Spinal cord (tissue), 10 donors: ENCODE measurements at places on chromosomes 2 and 18.

- no peak for DNase-seq
- H3K27me3 ChIP-seq = no peaks in the 10 kb centered on the region
- H3K4me1 ChIP-seq = peaks cover 2% of the 10 kb centered on the region
- H3K36me3 ChIP-seq = no peaks in the 10 kb centered on the region
Observed at GRCh38 chr2:28437149-28437835, 44.6 kb downstream of the FOSL2 start.

DNA sequence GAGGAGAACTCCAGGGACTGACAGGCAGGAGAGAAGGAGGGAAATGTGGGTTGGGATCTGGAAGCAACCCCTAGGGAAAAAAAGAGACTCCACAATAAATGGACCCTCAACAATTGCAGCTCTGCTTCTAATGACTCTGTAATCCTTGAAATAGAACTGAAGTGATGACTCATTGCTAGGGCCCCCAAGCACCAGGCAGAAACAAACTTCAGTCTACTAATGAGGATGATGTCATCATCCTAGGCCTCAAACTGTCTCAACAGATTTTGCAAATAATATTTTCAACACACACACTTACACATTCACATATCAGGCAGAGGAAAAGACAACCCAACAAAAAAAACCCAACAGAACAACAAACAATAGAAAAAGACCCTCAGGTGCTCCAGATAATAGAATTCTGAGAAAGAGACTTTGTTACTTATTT, 143.3 kb downstream of the HDAC4 start:
- H3K4me1 ChIP-seq = peaks cover 44% of the 10 kb centered on the region
- H3K4me3 ChIP-seq = no peak overlapping the region
- peaks cover 2% of the 10 kb centered on the region for H3K36me3 ChIP-seq

DNA sequence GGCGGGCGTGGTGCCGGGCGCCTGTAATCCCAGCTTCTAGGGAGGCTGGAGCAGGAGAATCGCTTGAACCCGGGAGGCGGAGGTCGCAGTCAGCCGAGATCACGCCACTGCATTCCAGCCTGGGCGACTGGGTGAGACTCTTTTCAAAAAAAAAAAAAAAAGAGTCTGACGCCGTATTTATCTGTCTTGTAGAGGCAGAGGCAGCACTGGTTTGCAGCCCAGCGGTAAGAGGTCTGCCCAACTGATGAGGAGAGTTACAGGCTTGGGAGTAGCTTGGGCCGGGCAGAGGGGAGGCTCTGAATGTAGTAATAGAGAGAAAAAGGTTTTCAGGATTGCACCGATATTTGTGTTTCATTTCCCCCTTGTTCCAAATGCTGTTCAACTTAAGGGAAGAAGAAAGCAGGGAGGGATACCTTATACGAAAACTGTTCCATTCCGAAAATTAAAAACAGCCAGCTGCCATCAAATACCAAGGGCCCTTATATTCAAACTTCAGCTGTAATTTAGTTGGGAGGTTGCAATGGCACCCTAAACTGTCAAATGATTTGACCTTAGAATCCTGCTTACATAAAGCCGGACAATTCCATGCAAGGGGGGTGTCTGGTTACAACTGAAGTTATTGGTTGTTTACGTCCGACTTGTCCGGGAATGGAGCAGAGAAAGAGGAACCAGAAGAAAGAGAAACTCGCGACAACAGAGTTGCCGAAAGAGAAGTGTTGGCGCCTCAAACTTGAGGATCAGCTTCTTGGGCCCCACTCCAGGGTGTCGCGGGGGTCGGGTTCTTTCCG, 9.2 kb upstream of the SP9 start:
- no peak for DNase-seq
- H3K27me3 ChIP-seq = peaks cover 71% of the 10 kb centered on the region
- peak overlapping the region; percentile 44 for H3K4me3 ChIP-seq
- no peak overlapping the region for H3K27ac ChIP-seq
- H3K36me3 ChIP-seq = no peaks in the 10 kb centered on the region

DNA sequence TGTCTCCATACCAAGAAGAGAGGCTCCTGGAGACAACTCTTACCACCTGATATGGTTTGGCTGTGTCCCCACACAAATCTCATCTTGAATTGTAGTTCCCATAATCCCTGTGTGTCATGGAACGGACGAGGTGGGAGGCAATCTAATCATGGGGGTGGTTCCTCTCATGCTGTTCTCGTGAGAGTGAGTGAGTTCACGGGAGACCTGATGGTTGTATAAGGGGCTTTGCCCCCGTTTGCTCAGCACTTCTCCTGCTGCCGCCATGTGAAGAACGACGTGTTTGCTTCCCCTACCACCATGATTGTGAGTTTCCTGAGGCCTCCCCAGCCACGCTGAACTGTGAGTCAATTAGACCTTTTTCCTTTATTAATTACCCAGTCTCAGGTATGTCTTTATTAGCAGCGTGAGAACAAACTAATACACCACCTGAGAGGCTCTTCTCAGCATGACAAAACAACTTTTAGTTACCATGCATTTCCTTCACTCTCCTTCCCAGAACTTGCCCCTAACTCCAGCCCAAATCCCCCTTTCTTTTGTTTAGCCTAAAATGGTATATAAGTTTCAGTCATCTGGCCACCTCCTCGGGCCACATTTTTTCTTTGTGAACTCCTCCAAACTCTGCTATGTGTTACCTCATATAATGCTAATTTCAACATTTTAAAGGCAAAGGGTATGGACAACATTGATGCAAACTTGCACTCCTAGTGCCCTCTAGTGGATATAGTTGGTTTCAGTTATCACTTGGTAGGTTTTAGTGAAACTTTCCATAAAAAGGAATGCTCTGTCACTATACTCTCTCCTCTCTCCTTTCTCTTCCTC, 58.6 kb upstream of the SLC25A52 start:
- H3K4me3 ChIP-seq = no peak overlapping the region
- DNase-seq = peak; percentile 92
- H3K27ac ChIP-seq = no peak overlapping the region

DNA sequence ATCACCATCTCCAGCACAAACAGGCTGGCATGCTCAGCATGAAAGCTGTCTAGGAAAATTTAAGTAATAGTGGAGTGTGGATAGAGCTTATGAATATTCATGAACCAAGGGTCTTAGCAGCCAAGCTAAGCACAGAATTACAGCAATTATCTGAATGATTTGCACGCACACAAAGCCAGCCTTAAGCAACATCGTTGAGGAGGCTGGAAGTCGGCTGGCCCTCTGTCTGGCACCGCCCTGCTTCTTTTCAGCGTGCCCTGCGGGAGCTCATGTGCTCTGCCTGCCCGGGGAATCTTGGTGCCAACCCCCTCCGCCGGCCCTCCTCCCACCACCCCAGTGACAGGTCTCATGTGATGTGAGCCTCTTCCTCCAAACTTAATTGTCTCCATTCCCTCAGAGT, 540.1 kb downstream of the CMPK2 start:
- no peak overlapping the region for H3K4me3 ChIP-seq
- no peaks in the 10 kb centered on the region for H3K4me1 ChIP-seq
- no peaks in the 10 kb centered on the region for H3K27me3 ChIP-seq
- no peaks in the 10 kb centered on the region for H3K36me3 ChIP-seq
- peak; percentile 86 for DNase-seq

DNA sequence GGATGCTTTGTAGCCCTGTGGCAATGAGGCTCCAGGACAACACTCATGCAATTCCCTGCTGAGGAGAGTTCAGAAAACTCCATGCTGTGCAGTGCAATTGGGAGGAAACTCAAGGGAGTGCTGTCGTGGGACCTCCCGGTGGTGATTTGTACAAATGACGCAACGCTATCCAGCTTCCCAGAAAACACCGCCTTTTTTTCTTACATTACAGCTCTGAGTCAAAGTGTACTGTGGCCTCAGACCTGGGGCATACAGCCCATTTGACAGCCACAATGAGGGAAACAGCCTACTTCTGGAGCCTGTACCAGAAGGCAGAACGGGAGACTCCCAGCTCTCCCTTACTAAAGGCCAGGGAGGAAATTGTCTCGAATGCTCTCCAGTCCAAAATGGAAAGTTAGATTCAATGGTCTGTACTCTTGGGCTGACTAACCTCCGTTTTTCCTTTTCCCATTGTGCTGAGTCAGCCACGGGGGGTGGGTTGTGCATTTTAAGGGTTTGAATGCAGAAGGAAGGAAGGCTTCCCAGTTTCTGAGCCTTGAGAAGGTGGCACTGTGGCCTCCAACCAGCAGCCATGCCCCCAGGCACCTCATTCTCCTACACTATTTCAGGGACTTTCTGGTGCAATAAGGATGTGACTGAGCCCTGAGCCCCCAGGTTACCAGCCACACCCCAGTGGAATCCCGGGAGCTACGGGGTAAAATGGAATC, 16.4 kb upstream of the CYP1B1 start:
- H3K36me3 ChIP-seq = no peaks in the 10 kb centered on the region
- H3K27ac ChIP-seq = no peak overlapping the region
- peaks cover 10% of the 10 kb centered on the region for H3K4me1 ChIP-seq

DNA sequence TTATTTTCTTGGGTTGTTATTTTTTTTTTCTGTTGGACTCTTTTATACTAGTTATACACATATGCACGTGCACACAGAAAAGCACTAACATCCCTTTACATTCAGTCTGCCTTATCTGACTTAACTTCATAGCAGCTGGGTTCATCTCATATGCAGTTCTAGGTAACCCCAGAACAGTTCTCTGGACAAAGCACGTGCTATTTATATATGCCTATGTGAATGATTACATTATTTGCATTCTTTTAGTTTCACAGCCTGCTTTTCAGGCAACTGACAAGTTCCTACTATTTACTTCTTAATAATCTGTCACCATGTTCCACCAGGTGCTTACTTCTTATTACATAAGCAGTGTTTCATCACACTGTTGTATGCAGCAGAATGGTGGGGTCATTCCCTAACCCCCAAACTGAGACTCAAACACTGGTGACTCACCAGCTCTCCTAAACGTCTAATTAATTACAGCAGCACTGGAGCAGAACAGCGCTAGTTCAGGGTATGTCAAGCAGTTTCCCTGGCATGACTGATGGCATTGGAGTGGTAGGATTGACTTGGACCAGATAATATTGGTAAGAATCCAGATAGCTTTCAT, 372.8 kb downstream of the CLIP4 start:
- no peak overlapping the region for H3K4me3 ChIP-seq
- DNase-seq = no peak
- no peaks in the 10 kb centered on the region for H3K4me1 ChIP-seq
- H3K36me3 ChIP-seq = no peaks in the 10 kb centered on the region
